ENCODE measurements at places on chromosomes 5 and 9.

- no peak for DNase-seq
Measured at GRCh38 chr5:133273661-133274596, 222.1 kb downstream of the HSPA4 start.

GRCh38 chr5:165157219-165157618 lies 1651.8 kb downstream of the MAT2B start:
- DNase-seq: peak; percentile 29

DNA sequence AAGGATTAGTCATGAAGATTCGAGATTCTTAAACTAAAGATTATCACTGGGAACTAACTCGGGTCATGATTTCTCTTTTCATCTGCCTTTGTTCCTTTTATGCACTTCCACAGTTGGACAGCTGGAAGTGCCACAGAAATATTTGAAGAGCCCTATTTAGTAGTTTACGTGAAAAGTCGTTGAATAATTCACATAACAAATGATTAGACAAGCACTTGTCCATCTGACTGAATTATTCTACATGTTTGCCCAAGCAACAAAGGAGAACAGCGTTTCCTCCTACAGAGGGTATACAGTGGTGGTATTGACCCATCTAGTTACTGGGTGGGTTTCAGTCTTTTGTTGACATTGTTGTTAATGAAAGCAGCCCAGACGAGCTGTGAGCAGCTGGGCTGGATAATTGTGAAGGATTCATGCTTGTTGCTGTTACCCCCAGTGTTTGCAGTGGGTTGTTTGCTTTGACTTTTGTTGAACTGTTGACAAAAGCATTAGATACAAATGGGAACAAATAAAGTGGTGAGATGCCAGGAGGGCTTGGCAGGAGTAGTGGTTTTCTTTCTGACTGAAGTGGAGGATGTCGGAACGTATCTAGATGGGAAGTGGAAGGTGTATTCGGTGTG lies 96.2 kb downstream of the TLE4 start:
- DNase-seq: no peak

- DNase-seq: no peak
Measured at GRCh38 chr5:158471535-158471924, 612.6 kb upstream of the CLINT1 start.

DNA sequence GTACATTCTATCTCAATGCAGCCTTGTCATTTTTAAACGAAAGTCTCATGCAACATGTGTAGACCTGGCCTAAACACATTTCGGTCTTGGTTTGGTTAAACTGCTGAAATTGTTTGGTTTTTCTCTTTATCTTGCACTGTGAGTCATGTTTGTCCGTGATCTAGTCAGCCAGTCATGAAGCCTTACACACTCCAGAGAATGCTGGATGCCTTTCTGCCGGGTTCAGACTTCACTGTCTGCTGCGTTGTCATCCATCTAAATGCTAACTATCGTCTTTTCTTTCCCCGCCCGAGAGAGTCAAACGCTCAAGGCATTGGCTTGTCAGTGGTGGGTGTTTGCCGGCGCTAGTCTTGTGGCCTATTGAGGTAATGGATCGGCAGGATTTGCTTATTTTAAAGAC lies 1194.6 kb upstream of the WWC1 start:
- peak; percentile 22 for DNase-seq

DNA sequence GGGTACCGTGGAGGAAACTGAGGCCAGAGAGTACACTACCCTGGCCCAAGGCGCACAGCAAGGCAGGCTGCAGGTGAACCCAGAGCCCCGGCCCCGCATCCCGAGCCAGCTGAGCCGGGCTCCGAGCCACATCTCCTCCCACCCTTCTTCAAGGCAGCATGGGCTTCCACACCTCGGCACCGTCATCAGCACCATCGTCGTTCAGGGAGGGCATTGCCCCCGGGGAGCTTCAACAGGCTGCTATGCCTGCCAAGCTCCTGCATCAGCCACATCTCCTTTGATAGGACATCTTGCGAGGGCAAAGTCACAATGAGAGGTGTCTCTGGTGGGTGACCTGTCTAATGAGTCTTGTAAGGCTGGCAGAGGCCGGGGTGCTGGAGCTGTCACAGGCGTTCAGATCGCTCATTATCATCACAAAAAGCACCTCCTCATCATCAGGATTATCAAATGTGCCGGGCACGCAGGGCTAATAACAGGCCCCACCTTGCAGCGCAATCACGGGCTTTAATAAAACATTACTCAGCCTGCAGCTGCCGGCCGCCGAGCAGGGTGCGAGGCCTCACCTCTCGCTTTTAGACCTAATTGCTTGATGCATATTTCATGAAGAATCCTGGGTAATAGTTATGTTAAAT lies 20.0 kb upstream of the SLC25A51 start:
- DNase-seq: no peak

GRCh38 chr9:107246259-107247254 lies 36.5 kb upstream of the RAD23B start:
- DNase-seq: no peak
